ENCODE measurements at places on chromosomes 12 and 14.

GRCh38 chr14:100031506-100032281, 33.5 kb upstream of the EVL start:
- DNase-seq: no peak

GRCh38 chr12:49791700-49792099, 36.5 kb downstream of the NCKAP5L start:
- DNase-seq: no peak

GRCh38 chr14:89374908-89375307, 42.1 kb downstream of the FOXN3 start:
- DNase-seq: no peak

DNA sequence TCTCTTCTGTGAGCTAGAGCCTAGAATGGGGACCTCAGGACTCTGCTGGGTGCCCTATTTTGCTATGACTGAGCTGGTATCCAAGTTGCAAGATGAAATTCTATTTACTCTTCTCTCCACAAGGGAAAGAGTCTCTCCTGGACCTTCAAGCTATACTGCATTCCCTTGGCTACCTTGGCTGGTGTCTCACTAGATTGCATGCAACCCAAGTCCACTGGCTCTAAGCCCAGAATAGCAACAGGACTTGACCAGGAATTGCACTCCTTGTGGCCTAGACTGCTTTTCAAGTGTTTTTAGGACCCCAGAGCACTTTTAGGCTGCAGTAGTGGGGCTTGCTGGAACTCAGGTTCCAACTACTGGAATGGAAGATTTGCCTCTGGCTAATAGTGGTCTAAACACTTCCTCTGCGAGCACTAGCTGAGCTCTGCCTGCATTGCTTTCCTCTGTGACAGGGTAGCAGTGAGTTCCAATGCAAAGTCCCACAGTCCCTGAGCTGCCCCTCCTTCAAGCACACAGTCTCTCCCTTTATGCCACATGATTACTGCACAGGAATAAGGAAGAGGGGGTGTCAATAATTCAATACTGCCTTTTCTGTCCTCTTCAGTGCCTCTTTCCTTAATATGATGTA, 1009.1 kb upstream of the FLRT2 start:
- DNase-seq: no peak

- no peak for DNase-seq
Measured at GRCh38 chr12:16154990-16155389, 122.5 kb downstream of the SLC15A5 start.

DNA sequence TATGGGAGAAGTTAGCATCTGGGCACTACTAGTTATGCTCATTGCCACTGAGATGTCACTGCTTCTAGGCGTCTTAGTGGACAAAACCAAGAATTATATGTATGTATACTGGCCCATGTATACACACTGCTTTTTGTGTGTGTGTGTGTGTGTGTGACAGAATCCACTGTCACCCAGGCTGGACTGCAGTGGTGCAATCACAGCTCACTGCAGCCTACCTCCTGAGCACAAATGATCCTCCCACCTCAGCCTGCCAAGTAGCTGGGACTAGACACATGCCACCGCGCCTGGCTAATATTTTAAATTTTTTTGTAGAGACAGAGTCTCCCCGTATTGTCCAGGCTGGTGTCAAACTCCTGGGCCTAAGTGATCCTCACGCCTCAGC, 25.2 kb downstream of the LIMA1 start:
- no peak for DNase-seq

GRCh38 chr12:114729731-114730130, 45.8 kb upstream of the TBX3 start:
- no peak for DNase-seq

GRCh38 chr12:30573145-30573544, 122.5 kb downstream of the IPO8 start:
- no peak for DNase-seq

GRCh38 chr14:98298481-98299244, 973.3 kb downstream of the BCL11B start:
- no peak for DNase-seq

DNA sequence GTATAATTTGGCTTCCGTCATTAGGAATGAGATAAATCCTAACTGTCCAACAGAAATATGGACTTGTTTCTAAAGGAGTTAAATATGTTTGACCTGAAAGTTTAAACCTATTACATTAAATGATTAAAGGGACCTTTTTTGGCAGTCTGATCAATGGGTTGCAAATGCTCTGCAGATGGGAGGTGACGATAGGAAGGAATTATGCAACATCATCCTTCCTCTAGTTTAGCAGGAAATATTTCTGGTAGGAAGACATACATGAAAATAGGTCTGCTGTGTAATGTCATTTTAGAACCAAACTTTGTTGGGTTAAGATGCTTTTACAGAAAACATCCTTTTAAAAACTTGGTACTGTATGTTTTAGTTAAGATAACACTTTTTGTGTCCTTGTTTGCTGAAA, 2.6 kb downstream of the LRRC10 start:
- no peak for DNase-seq

DNA sequence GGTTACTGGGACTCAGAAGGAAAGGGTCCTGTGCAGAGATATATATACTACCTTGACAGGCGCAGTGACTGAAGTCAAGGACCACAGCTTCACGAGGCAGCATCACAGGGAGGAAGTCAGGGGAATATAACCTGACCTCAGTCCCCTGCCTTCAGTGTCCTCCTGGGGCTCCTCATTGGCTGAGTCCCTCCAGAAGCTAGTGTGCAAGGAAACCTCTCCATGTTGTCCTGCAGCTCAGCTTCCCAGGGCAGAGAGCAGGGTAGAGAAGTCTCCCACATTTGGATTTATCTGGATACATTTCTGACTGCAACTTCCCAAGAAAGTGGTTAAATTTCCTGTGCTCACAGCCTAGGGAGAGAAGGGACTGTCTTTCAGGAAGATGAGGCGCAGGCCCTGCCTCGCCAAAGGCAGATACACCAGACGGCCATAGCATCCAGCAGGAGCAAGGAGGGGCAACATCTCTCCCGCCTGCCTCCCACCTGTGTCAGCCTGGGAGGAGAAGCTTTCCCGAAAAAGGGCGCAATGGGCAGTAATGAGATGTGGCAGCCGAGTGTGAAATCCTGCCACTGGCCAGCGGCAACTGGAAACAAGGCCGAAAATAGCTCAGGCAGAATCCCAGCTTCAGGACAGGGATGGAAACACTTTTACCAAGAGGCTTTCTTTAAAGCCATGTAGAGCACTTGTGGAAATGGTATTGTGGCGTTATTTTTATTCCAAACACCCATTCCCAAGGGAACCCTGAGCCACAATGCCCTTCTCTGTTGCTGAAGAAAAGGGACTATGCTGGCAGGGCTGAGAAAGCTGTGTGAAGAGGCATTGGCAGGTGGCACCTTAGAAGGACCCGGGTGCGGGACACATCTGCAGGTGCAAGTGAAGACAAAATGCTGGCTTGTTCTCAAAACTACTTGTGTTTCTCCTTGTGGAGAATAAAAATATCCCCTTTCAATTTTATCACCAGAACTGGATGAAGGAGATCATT, 54.9 kb upstream of the HIF1A start:
- no peak for DNase-seq

- DNase-seq: no peak
Measured at GRCh38 chr14:22646570-22647254, 2.6 kb upstream of the OR6J1 start.

- DNase-seq: peak; percentile 59
Measured at GRCh38 chr14:102323102-102323501, 3.6 kb downstream of the ZNF839 start.

GRCh38 chr12:26855337-26855736, 22.3 kb upstream of the ITPR2 start:
- no peak for DNase-seq

DNA sequence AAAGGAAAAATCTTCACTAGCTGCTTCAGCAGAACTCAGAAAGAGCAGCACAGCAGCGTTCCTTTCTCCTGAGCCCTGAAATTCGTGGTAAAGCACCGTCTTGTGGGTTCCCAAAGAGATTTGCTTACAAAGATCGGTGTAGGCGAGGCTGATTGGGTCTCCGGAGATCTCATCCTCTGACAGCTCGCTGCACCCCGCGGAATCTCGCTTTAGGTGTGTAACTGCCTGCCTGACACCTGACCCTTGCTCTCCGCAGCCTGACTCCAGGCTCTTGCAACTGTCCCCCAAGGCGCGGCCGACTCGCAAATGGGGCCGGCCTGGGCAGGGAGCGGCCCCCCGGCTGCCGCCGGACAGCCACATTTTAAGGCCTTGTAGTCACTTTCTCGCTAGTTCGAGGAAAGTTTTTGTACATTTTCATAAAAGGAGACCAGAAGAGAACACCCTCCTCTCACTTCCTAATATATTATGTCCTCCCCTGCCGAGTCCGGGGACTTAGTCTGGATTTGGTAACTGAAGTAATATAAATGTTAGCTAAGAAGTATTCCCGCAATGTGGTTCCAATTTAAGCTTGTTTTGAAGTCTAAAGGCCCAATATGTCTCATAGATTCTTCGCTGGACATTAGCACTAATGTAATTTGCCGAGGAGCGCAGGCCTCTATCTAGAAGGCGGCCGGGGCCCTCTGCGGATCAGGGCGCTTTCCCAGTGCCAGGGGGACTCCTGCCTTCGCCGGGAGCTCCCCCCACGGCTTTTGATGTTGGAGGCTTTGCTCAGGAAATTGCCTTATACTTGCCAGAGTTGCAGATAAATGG, 177.3 kb upstream of the CDKN3 start:
- DNase-seq: no peak

GRCh38 chr12:40829738-40830144, 137.5 kb downstream of the CNTN1 start:
- DNase-seq: no peak

GRCh38 chr12:32217354-32218310, 111.0 kb downstream of the BICD1 start:
- no peak for DNase-seq

DNA sequence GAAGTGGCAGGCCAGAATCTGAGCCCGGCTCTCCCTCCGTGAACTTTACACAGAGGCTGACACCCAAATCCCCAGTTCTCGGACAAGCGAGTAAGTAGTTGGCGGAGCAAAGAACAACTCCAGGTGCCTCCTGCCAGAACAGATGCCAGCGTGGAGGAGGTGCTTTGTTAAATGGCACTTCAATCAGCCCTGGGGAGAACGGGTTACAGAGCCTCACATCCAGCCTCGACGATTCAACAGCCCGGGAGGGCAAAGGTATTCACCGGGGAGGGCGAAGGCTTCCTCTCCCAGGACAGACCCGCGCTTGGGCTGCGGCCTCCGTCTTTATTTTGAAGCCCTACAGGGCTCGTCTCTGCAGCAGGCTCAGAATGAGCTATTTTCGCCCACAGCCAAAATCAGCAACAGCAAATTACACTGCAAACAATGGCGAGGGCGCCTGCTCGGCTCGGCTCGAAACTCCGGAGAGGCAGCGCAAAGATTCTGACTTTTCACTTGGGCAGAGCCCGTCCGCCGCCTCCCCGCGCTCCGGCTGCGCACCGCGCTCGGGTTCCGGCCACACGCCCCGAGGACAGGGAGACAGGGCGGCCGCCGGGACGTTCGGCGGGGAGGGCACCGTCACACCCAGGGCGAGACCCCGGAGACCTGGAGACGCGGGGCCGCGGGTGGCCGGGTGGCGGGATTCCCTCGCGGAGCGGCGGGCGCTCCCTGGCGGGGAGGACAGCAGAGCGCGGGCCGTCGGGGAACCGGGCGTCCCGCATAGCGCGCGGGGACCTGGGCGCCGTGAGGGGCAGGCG, 811 bp downstream of the TMCC3 start:
- DNase-seq: peak; percentile 46

DNA sequence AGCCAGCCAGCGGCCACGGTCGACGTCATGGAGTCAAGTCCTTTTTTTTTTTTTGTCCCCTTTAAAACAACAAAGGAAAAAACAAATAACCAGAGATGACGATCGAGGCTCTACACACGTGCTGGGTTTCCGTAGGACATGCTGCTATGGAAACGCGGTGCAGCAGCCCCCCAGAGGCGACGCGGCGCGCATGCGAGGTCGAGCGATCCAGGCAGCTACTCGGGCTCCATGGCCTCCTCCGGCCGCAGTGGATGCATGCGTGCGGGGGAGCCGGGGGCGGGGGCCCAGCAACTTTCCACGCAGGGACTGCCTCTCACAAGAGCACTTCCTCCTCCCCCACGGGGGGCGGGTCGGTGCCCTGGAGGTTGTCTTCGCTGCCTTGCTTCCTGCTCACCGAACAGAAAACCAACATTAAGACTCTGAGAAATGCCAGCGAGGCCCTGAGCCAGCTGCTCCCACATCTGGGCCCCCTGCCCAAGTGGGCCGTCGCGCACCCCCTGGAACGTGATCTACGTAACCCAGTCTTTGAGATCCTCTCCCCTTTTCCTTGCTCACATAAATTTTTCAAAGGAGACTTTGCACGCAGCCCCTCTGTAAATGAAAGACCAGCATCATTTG, 30.7 kb downstream of the P2RX4 start:
- DNase-seq: peak; percentile 85

DNA sequence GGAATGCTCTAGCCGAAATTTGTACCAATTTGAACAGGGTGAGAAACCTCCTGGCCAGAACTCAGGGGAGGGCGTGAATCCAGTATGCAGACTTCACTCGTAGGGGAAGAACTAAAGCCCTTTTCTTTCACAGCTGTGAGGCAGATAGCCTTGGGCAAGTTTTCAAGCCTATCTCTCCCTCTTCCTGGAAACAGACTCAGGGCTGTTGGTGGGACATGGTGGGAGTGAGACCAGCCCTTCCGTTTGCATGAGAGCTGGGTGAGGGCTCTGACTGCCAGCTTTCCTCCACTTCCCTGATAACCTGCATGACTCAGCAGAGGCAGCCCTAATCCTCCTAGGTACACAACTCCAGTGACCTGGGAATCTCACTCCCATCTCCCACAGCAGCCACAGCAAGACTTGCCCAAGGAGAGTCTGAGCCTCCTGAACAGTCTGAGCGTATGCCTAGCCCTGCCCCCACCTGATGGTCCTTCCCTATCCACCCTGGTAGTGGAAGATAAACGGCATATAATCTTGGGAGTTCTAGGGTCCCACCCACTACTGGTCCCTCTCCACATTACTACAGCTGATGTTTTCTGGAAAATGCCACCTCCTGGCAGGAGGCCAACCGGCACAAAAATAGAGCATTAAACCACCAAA, 170.1 kb upstream of the AMIGO2 start:
- no peak for DNase-seq

DNA sequence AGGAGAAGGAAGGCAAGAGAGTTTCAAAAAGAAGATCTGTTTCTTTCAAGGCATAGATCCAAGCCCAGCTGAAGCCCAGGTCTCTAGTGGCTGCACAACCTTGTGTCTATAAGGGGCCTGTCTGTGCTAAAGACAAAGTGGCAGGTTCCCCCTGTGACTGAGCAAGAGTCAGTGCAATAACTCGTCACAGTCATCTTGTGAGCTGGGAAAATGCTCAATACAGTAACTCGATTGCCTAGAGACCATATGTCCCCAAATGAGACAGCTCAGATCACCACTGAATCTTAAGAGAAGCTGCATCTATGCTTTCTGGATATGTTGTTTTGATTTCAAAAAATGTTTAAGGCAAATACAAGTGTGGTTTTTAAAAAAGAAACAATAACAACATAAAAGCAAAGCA, 24.2 kb downstream of the ST8SIA1 start:
- DNase-seq: no peak

GRCh38 chr12:124169577-124170284, 125.2 kb upstream of the RFLNA start:
- no peak for DNase-seq

DNA sequence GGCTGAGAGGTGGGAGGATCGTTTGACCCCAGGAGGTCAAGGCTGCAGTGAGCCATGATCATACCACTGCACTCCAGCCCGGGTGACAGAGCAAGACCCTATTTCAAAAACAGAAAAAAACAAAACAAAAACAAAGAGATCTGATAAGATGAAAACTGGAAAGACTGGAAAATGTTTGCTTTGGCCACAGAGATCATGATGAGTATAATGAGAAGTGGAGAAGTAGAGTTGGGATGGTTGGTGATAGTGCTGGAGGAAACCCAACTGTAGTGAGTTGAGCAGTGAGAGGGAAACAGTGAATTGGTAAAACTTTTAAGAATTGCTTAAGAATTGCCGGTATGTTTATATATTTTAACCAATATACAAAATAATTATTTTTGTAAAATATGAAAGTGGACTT, 39.2 kb downstream of the MON2 start:
- DNase-seq: no peak
